ENCODE measurements at places on chromosomes 1 and 21.
A peak's percentile ranks its signal among the peaks of the same experiment; 100 is the strongest.

DNA sequence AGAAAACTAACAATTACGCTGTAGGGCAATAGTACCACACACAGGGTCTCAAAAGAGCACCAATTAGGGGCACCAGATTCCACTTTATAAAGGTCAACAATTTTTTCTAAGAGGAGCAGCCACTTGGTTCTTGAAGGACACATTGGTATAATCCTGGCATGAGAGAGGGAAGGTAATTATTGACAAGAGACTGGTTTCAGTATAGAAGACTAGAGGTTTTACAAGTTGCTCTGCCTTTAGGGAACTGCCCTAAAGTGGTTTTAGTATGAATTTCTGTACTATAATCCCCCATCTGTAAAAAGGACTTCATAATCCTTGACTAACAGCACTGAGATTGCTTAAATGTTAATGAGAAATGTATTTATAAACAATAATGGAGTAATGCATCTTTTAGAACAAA, 648.5 kb upstream of the PTBP2 start:
- no peak for DNase-seq

- no peak for DNase-seq
Measured at GRCh38 chr1:91031081-91031480, 9.2 kb upstream of the ZNF644 start.

DNA sequence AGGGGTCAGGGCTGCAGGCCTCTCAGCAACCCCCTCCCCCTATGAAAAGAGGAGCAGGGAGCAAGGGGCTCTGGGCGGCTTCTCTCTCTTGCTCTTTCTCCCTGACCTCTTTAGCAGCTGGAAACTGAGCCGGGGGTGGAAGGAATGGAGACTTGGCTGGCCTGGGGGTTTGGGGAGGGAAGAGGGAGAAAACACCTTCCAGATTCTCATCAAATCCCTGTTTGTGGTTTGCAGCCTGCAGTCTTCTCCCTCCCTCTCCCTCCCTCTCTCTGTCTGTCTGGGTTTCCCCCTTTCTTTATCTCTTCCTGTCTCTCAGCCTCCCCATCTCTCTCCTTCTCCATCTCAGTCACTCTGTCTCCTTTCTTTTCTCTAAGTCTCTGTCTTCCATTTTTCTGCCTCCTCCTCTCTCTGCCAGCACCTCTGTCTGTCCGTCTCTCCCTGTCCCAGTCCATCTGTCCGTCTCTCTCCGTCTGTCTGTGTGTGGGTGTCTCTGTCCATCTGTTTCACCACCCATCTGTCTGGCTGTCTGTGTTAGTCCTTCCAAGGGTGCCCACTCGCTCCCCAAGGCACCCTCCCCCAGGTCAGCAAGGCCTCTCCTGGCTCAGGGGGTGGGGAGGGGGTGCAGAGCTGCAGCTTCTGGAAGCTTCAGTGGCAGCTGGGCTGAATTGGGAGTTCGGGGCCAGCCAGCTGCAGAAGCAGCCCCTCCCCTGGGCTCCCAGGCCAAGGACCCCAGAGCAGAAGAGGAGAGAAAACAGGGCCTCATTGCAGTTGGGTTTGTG, 6.2 kb downstream of the AHDC1 start:
- no peak for DNase-seq

GRCh38 chr21:31888936-31889371, 16.1 kb downstream of the HUNK start:
- no peak for DNase-seq

DNA sequence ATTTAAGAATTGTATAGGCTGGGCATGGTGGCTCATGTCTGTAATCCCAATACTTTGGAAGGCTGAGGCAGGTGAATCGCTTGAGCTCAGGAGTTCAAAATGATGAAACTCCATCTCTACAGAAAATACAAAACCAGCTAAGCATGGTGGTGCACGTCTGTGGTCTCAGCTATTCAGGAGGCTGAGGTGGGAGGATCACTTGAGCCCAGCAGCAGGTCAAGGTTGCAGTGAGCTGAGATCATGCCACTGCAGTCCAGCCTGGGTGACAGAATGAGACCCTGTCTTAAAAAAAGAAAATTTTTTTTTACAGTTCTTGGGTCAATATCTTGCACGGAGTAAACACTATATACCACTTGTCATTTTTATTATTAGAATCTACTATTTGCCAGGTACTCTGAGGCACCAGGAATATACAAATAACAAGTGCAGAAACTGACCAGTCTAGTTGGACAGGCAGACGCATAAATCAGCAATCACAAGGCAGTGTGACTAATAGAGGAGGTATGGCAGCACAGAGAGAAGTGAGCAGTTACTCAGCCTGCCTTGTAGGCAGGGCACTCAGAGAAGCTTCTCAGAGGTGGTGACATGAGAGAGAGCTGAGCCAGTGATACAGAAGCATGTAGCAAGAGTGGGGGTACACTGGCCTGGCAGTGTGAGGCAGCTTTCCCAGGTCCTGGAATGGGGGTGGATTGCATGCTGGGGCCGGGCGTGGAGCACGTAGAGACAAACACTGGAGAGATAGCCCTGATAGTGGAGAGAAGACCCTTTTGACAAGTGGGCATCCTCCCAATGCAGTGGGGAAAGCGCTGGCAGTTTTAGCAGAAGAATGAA, 8.0 kb downstream of the PHLDA3 start:
- DNase-seq, result no peak

GRCh38 chr21:16007943-16008342, 278.2 kb downstream of the USP25 start:
- no peak for DNase-seq

- no peak for DNase-seq
Measured at GRCh38 chr1:58741678-58742553, 41.9 kb downstream of the JUN start.

DNA sequence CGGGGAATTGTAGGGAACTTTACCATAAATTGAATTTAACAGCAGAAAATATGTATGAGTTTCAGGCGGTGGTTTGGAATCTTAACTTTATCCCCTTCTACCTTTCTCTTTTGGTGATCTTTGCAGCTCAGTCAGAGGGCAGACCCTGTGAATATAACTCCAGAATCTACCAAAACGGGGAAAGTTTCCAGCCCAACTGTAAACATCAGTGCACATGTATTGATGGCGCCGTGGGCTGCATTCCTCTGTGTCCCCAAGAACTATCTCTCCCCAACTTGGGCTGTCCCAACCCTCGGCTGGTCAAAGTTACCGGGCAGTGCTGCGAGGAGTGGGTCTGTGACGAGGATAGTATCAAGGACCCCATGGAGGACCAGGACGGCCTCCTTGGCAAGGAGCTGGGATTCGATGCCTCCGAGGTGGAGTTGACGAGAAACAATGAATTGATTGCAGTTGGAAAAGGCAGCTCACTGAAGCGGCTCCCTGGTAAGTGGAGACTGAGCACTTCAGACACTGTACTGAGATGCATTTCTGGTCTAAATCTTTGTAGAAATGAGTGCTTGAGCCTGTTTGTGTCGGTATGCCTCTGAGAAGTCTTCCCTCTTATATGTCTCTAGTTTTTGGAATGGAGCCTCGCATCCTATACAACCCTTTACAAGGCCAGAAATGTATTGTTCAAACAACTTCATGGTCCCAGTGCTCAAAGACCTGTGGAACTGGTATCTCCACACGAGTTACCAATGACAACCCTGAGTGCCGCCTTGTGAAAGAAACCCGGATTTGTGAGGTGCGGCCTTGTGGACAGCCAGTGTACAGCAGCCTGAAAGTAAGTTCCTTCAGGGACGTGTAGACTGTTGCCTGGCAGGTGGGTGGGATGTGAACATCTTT, 1.5 kb downstream of the CCN1 start:
- no peak for DNase-seq

GRCh38 chr1:235513495-235514366, 9.5 kb upstream of the B3GALNT2 start:
- no peak for DNase-seq

- no peak for DNase-seq
Measured at GRCh38 chr1:66154394-66154793, 361.7 kb downstream of the PDE4B start.

GRCh38 chr1:6657138-6657537, 32.5 kb downstream of the THAP3 start:
- DNase-seq, result no peak

GRCh38 chr21:37220433-37220980, 46.6 kb downstream of the VPS26C start:
- DNase-seq, result no peak

- DNase-seq, result no peak
Measured at GRCh38 chr1:223742856-223743517, 30.6 kb downstream of the CAPN2 start.

- DNase-seq, result no peak
Measured at GRCh38 chr1:186618401-186619170, 61.6 kb downstream of the PTGS2 start.

GRCh38 chr21:39183272-39184049, at the start of gene PSMG1:
PSMG1 (minus strand) TSS chr21:39183451; CDS start chr21:39183385, 66 bp downstream.
- peak; percentile 22 for DNase-seq

DNA sequence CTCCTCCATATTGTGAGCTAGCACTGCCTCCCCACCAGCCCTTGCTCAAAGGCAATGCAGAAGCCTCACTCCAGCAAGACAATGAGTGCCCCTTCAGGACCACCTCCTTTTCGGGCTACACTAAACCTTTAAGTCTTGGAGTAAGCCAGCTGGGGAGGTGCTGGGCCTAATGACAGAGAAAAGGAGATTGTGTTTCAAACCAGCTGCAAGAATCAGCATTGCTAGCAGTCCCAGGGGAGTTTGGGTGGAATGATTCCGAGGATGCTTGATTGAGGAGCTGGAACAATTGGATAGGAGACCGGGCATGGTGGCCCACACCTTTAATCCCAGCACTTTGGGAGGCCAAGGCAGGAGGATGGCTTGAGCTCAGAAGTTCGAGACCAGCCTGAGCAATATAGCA, 54.1 kb upstream of the GPR37L1 start:
- DNase-seq, result no peak

DNA sequence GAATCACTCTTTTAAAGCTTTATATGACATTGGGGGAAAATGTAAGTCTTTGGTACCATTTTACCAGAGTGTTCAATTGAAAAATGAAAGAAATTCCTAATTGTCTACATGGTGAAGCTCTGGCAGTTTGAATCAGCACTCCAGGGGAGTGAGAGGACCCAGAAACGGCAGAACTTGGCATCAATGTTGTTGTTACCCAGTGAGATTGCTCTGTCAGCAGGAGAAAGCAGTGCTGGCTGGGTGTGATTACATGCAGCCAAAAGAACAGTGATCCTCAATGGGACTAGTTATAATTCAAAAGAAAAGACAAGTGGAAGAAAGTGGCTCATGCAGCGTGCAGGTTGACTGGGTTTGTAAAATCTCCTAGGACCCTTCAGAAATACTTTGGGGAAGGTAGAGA, 206.4 kb downstream of the PTPRC start:
- DNase-seq, result no peak

DNA sequence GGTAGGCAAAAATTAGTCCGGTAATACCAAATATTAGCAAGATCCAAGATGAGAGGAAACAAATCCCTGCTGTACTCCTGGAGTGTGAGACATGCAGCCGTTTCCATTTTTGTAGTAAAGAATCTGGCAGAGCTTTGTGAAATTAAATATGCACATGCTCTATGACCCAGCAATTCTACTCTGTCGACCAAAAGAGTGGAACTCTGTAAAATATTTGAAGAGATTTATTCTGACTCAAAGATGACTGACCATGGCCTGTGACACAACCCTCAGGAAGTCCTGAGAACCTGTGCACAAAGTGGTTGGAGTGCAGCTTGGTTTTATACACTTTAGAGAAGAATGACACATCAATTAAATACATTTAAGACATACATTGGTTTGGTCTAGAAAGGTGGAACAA, 16.2 kb downstream of the HAX1 start:
- no peak for DNase-seq

DNA sequence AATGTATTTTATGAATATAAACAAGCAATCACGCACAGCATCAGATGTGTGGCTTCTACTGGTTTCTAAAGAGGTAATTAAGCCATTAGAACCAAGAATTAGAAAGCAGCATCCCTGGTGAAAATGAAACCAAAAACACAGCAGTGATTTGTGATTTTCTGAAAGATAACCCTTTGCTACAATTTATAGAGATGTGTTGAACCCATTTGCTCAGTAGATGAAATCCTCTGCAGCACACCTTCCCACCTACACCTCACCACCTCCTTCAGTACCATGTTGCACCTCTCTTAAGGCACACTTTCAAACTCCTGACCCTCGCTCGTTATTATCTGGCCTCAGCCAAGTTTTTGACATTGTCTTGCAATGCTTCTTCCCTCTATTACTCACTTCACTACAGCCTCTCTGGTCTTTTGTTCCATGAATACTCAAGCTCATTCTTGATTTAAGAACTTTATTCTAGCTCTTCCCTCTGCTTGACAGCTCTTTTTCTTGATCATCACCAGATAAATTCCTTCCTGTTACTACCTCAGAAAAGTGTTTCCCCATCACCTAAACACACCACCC, 38.6 kb downstream of the NSL1 start:
- DNase-seq, result no peak

DNA sequence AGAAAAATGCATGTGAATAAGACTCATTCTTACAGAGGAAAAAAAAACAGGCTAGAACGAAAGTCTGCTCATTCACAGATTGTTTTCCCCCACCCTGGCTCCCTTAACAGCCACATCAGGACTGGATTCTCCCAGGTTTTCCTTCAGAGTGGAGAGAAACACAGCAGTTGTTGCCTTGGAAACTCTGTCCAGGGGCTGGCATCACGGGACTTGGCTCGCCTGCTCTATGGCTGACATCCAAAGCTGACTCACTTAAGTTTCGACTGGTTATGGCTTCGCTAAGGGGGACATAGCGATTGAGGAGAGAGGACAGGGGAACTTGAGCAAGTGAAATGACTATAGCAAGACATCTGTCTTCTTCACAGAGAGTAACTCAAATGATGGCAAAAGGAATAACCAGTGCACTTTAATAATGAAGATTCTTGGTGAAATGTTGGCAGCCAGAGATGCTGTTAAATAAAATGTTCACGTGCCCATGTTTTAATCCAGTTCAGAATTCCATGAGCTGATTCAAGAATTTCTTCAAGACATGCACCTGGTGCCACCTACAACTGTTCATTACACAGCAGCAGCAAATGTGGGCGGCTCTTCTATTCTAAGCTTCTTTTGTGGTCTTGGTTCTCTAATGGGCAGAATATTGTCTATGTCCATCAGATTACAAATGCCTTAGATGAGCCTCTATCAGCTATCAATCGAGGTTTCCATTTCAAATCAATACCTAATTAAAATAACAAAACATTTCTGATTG, 21.8 kb downstream of the MIS18A start:
- DNase-seq, result no peak

- no peak for DNase-seq
Measured at GRCh38 chr1:70318191-70318590, 36.3 kb downstream of the ANKRD13C start.

DNA sequence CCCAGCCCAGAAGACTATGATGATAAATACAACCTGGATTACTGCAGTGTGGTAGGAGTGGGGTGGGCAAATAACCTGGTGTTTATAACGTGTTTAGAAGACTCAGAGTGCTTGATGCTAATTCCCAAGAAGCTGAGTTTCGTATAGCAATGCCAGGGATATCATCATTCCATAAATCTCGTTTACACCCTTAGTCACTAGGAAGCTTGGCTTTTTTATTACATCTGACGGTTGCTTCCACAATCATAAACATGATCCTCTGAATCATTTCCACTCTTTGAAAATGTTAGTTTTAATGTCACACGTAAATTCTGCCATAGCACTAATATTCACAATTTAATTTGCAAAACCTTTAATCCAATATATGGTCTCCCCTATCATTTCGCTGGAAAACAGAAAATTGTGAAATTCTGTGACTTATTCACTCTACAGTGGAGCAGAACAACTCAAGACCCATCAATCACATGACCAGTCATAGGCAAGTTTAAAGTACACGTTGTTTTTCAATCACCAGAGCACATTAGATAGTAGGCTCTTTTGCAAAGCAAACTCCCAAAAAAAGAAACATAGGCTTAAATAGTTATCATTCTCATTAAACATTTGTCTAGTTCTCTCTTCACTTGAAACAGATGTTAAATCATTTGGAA, 321.0 kb downstream of the LTN1 start:
- DNase-seq, result no peak

GRCh38 chr1:115969509-115969908, 6.8 kb upstream of the SLC22A15 start:
- DNase-seq, result no peak
